Stimulated activated CD4-positive, alpha-beta T cell treated with anti-CD3 and anti-CD28 coated beads, Interleukin-1b, Interleukin-23, amount 100 ng/mL, for 1 hour (primary cell): ENCODE measurements at places on chromosomes 1 and 21.

DNA sequence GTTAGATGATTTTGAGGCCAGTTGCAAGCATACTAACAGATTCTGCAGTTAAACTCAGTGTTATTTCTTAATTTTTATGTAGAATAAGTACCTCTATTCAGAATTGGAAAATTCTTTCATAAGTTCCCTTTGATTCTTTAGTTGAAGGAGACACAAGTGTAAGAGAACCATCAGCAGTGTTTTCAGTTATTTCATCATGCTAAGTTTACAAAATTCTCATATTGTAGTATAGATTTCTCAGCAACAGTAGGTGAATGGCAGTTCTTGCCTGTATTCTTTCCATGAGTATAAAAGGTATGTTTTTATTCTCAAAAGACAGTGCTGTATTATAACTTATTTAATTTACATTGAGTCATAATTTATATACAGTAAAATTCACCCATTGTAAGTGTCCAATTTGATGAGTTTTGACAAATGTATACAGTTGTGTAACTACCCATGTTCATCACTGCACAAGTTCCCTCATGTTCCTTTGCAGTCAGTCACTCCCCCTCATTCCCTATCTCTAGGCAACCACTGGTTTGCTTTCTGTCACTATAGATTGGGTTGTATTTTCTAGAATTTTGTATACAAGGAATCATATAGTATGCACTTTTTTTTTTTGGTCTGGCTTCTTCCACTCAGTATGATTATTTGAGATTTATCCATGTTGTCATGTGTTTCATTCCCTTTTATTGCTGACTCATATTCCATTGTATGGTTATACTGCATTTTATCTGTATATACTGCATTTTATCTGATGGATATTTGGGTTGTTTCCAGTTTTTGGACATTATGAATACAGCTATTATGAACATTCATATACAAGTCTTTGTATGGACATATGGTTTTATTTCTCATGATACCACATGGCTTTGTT lies 3.9 kb downstream of the RPS6KC1 start:
- no peak for DNase-seq

DNA sequence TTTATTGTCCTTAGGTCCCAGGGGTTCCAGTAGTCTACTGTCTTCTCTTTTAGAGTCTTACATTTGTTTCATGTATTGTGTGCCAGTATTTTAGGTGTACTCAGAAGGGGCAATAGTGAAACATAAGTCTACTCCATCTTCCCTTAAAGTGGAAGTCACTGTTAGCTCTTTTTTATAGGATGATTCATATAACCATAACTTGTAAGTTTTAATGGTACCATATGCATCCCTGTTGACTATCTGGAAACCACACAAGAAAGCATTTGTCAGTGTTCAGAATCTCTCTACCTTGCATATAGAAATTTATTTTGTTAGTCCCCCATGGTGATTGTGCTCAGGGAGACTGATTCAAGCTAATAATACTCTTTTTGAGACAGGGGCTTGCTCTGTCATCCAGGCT lies 149.9 kb downstream of the HS2ST1 start:
- DNase-seq: no peak

DNA sequence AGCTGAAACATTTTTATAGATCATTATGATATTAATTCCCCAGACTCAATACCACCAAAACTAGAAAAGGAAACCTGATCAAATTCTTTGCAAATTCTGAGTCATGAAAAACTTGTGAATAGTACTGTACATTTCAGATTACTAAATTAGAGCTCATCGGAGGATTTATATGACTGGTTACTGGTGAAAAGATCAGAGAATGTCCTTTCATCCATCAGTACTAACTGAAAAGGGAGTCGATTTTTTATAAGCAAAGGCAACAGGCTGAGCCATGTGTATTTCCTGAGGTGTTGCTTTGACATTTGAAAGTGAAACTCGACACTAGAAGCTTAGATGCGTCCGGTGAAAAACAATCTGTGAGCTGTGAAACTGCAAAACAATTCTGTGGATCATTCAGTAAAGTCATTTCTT lies 155.7 kb downstream of the TNFSF18 start:
- no peak for DNase-seq

DNA sequence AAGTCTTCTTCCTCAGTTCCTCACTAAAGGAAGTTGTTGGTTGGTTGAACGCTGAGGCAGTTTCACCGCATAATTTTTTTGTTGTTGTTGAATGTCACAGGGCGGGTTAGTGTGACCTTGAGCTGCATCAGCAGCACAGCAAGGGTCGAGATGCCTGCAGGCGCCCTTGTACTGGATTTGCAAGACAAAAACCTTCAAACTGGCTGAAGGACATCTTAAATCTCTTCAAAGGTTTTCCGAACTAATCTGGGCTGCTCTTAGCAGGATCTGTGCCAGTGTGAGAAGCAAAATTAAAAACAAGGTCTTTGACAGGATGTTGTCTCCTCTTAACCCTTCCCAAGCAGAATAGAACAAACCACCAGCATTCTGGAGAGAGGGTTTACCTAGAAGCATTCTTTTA lies 59.4 kb downstream of the NRIP1 start:
- DNase-seq: no peak

GRCh38 chr1:77065693-77066342 lies 153.4 kb downstream of the PIGK start:
- DNase-seq: no peak
